ENCODE measurements at places on chromosomes 6 and 20.

DNA sequence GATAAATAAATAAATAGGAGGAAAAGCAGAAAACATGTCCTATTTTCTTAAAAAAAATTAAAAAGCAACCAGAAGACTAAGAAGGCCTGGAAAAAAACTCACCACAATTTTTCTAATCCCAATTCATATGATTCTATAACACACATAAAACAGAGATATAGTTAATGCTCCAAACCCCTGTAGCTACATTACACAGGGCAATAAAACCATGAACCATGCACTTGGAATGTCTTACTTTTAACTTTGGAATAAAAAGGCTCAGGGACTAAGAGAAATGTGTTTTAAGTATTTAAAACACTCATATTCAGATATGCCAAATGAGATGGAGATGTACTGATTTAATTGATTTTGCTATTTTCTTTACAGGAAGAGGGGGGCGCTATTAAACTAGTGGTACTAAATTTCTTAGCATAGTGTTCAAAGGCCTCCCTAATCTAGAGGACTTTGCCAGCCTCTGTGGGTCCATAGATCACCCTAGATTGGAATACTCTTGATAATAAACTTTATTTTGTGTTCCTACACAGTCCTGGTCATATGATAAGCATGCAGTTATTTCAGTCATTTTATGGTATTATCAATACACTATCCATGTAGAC lies 30.3 kb upstream of the GCM1 start:
- DNase-seq = no peak

GRCh38 chr20:56595746-56596475 lies 33.2 kb upstream of the TFAP2C start:
- no peak for DNase-seq

GRCh38 chr20:20926222-20926905 lies 179.8 kb downstream of the LINC00237 start:
- no peak for DNase-seq

DNA sequence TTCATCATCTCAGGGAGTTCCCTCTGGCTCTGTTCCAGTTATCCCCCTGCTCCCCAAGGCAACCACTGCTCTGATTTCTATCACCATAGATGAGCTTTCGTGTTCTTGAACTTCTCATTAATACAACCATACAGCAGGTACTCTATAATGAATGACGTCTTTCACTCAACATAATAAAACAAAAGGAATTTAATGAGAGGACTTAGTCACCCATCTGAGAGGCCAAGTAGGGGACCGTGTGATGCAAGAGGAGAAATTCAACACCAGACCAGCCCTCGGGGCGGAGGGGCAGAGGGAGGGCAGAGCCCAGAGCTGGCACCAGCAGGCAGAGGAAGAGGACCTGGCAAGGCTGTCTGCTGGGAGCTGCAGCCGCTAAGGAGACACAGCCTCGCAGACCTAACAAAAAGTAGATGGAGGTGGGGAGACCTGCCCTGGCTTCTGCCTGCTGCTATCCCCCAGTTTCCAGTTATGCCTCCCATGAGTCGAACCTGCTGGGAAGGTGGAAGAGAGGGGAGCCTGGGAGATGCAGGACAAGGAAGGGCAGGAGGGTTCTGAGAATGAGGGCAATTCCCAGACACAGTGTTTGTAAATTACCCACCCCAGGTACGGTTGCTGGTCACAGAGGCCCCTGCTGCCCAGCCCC lies 13.8 kb downstream of the CCN5 start:
- DNase-seq = no peak

- DNase-seq = no peak
These were observed 44.4 kb upstream of the SLC22A3 start for GRCh38 chr6:160303806-160304205.

DNA sequence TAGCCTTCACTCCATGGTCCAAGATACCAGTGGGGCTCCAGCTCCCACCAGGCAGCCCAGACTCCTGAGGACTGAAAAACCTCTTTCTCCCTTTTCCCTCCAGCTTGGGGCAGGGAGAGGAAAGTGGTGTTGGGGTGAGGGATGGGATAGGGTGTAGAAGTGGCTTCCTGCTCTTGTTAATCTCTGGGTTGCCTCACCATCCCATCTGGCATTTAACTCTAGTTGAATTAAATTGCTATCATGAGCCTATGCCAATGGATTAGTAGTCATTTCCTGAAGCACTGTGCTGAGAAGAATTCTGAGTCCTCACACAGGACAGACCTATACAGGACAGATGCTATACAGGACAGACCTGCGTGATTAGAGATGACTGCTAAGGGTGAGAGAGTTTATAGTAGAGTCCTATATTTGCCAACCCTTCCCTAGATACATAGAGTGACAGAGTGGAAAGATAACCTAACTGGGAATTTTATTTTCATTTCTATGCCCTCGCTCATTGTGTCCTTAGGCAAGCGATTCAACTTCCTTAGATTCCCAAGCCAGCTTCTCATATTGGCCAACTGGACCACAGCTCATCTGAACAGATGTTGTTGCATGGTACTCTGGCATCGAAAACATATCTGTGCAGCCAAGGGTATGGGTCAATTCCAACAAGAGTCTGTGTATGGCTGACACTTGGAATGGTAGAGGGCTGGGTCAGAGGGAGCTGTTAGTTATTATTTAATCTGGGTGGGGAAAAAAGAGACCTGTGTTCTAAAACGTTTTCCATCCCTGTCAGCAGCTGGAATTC lies 42.8 kb downstream of the MCHR2 start:
- DNase-seq = no peak

GRCh38 chr20:63268671-63269439 lies 3.8 kb upstream of the ARFGAP1 start:
- DNase-seq = no peak

DNA sequence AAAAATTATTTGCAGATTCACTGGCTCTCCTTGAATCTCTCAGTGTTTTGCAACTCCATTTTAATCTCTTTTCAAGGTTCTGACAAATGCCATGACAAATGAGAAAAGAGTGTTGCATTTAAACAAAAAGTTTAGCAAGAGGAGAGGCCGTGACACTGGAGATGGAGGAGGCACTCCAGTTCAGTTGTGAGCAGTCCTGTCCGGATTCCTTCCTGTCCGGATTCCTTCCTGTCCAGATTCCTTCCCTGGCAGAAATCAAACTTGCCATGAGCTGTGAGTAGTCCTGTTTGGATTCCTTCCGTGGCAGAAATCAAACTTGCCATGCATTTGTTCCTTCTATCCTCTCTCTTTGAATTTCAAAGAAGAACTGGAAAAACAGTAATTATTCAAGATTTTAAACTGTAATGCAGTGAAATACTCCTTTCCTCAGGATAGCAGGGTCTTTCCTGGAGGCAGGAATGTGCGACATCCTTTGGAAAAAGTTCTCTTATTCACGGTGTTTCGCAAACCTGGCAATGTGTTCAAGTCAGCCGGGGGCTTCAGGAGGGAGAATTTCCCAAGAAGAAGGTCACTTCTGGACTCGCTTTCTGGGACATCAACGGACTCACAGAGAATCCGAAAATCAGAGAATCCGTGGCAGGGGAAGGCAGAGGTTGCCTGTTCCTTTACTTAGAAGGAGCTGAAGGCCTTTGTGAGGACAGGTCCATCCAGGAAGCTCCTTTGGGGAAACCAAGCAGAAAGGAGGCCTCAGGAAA lies 48.7 kb upstream of the DACT2 start:
- no peak for DNase-seq

DNA sequence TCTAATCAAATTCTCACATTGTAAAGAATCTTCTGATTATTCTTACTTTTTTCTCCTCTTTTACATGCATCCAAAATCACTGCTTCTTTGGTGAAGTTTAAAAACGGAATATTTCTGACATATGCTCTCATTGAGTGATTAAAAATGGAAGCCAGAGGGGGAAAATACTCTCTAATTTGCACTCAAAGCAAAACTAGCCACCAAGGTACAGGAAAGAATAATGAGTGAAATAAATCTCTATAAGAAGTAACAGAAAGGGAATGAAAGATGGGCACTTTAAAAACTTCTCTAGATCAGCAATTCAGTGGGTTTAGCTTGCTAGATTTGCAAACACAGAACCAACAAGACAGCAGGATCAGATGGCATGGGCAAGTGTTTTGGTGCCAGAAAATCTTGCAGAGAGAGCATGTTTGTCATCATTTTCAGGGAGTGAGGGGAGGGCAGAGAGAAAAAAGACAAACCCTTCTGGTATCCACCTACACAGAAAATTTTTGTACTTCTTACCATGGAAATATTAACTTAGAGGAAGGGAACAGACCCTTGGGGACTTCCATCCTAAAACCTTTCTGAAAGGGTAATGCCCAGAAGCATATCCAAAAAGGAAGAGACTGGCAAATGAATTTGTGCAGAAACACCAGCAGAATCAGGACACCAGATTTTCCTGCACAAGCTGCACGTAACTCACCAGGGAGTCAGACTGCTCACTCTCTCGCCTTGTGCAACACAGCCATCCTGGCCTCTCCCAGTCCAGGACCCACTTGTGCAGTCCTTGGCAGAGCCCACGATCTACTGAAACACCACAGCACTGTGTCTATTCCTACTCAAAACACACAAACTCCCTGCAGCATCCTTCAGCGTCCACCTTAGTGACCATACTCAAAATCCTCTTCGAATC lies 270.2 kb upstream of the PRDM1 start:
- DNase-seq = no peak

DNA sequence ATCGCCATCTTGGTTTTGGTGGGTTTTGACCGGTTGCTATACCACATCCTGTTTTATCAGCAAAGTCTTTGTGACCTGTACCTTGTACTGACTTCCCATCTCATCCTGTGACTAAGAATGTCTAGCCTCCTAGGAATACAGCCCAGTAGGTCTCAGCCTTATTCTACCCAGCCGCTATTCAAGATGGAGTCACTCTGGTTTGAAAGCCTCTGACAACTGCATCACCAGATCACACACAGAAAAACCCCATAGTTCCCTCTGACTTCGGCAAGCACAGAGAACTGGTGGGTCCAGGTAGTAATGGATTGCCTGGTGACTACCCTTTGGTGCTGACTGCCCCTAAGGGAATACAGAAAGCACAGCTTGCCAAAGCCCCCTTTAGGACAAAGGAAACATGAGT lies 10.3 kb upstream of the RSPH4A start:
- DNase-seq = no peak

DNA sequence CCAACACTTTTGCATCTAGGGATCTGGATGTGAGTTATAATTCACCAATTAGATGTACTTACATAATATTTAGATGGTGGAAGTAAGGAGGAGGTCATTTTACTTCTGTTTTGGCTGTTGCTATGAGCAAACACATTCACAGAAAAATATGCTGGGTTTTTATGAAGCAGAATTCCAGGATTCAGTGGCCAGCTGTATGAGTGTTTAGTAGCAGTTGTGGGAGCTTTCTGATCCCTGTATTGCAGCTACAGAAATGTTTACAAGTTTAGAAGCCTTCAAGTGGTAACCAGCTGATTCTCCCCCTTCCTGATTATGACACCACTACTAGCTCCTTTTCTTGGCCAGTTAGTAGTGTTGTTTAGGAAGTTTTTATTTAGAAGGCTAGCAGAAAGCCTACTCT lies 177.0 kb downstream of the TENT5A start:
- DNase-seq = no peak

- DNase-seq = no peak
These were observed 253.0 kb downstream of the NKAIN2 start for GRCh38 chr6:124056407-124057334.

DNA sequence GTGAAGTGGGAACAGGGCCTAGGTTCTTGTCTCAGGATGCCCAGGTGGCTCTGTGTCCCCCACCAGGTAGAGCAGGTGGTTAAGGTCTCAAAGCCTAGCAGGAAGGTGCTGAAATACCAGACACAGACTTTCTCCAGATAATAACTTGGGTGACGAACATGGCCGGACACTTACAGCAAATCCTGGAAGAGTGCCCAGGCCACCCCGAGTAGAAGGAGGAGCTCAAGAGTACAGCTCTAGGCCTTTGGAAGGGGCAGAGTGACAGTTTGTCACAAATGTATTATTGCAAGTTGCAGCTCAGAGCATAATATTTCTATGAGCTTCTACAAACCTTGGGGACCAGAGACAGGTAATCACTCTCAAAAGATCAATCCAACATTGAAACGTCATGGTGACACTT lies 251.6 kb upstream of the SOX4 start:
- no peak for DNase-seq

- no peak for DNase-seq
These were observed 155.3 kb upstream of the ZNF217 start for GRCh38 chr20:53748821-53749421.

GRCh38 chr6:161434921-161435747 lies 161.3 kb upstream of the AGPAT4 start:
- no peak for DNase-seq

- no peak for DNase-seq
These were observed 48.0 kb upstream of the KIF13A start for GRCh38 chr6:18035330-18035854.

DNA sequence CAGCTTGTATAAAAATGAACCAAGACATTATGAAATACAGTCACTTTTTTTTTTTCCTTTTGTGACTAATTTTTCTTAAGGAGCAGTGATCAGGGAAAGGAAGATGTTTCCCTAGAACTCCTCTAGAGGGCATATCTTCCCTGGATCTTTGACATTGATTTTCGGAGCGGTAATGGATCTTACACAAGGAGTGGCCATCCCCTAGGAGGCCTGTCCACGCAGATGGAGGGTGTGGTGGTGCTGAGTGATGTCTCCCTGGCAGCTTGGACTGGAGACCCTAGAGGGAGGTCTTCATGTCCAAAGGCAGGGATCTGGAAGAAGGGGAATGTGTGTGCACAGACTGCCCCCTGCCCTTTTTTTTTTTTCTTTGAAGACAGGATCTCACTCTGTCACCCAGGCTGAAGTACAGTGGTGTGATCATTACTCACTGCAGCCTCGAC lies 7.0 kb upstream of the KIFC1 start:
- no peak for DNase-seq

DNA sequence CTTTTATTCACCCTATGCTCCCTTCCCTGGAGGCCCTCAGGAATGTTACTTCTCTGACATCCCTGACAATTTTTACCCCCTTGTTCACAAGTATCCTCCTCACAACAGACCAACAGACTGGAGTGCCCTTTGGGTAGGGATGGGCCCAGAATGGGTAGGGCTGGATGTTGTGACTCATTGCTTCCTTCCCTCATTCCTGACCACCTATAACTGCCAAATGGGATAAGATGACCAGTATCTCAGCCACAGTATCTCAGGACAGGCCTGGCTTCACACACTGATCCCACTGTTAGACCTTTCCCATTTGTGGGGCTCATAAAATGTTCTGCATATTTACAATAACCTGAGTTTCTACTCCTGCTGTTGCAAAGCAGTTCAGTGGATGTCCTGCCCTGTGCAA lies 223.0 kb upstream of the LRFN2 start:
- no peak for DNase-seq

GRCh38 chr6:162699961-162700360 lies 27.6 kb downstream of the PRKN start:
- DNase-seq = no peak

DNA sequence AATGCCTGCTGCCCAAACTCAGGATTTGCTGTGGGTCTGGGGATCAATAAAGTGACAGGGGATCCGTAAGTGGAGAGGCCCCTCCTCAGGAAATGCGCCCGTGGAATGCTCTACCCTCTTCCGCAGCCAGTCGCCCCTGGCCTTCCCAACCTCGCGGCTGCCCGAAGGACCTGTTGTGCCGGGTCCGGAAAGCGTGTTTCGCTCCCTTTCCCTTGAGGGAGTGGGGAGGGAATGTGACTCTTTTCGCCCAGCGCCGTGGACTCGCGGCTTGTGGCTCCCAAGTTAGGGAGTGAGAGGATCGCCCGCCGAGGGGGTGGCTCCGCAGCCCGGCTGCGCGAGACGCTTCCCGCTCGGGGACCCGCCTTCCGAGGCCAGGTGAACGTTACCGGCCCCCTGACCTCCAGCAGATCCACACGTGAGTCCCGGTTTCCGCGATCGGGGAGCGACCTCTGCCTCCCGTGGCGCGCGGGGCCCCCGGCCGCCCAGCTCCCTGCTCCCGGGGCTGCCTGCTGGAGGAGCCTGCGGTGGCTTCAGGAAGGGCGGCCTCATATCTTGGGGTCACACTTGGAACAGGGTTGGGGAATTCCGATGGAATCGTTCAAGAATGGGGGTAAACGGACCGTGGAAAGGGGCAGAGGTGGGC lies 666 bp downstream of the TPD52L1 start:
- DNase-seq = no peak

Measured in stimulated activated naive B cell treated with anti-CD40 and anti-IgM and Interleukin-4, amounts not matched to agents 10 μg/mL and 1 μg/mL and 100 μg/mL, for 72 hours (primary cell).